B cell (primary cell): ENCODE measurements at places on chromosomes 7 and 10.

DNA sequence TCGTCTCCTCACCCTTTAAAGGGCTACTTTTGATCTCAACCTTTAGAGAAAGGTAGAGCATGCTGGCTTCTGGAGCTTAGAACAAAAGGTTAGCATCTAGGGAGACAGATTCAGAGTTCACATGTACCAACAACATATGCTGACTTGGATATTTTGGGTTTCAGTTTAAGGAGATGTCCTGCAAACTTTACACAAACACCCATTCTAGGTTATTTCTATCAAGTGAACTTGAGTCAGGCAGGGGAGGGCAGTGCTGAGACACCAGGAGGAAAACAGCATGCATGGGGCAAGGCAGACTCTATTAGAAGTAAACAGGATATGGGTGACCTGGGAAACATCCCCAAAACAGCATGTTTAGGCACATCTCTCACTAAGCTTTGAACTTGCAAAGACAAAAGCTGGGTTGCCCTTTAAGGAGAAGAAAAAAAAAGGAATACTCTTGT is 43.8 kb downstream of the ARL4A start:
- H3K36me3 ChIP-seq, result no peaks in the 10 kb centered on the region
- peaks cover 7% of the 10 kb centered on the region for H3K4me1 ChIP-seq
- no peak overlapping the region for H3K4me3 ChIP-seq
- no peaks in the 10 kb centered on the region for H3K27me3 ChIP-seq
- DNase-seq, result no peak

DNA sequence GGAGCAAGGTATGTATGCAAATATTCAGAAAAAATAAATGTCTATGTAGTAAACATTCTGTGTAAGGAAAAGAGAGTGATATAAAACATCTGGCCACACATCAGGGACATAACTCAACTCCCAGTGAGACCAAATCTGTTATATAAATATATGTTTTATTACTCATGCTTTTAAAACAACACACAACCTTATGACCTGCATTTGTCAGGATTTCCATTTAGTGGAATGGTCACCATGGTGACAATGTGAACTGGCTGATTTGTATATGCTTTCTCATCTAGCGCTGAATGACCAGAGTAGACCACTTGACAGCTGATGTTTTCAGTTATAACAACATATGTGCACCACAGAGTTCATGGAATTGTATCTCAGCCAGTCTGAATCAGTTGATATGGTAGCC is 551.7 kb downstream of the HTR7 start:
- no peaks in the 10 kb centered on the region for H3K4me1 ChIP-seq
- H3K27me3 ChIP-seq, result no peaks in the 10 kb centered on the region
- H3K27ac ChIP-seq, result no peak overlapping the region

GRCh38 chr7:36878288-36878687 is 154.0 kb upstream of the AOAH start:
- DNase-seq, result no peak
- no peaks in the 10 kb centered on the region for H3K27me3 ChIP-seq
- no peak overlapping the region for H3K4me3 ChIP-seq
- H3K27ac ChIP-seq, result no peak overlapping the region

DNA sequence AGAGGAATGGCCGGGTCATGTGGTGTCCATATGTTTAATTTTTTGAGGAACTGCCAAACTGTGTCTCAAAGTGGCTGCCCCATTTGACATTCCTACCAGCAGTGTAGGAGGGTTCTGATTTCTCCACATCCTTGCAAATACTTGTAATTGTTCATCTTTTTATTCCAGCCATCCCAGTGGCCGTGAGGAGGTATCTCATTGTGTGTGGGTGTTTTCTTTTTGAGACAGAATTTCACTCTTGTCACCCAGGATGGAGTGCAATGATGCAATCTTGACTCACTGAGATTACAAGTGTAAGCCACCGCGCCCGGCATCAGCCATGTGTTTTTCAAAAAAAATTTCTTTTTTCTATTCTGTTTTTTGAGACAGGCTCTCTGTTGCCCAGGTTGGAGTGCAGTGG is 38.7 kb upstream of the DLG5 start:
- H3K27me3 ChIP-seq, result no peaks in the 10 kb centered on the region
- H3K4me1 ChIP-seq, result no peaks in the 10 kb centered on the region
- H3K36me3 ChIP-seq, result no peaks in the 10 kb centered on the region
- no peak overlapping the region for H3K27ac ChIP-seq
- no peak for DNase-seq

GRCh38 chr10:68586606-68587305 is 26.6 kb downstream of the TET1 start:
- H3K36me3 ChIP-seq, result no peaks in the 10 kb centered on the region
- H3K4me1 ChIP-seq, result no peaks in the 10 kb centered on the region
- H3K27me3 ChIP-seq, result no peaks in the 10 kb centered on the region
- H3K27ac ChIP-seq, result no peak overlapping the region

- H3K36me3 ChIP-seq, result no peaks in the 10 kb centered on the region
- DNase-seq, result no peak
- H3K27ac ChIP-seq, result no peak overlapping the region
- H3K4me1 ChIP-seq, result no peaks in the 10 kb centered on the region
Measured at GRCh38 chr10:114758331-114758730, 63.2 kb upstream of the FHIP2A start.

GRCh38 chr10:78028438-78029268 is 662 bp downstream of the POLR3A start:
- peaks cover 8% of the 10 kb centered on the region for H3K36me3 ChIP-seq
- DNase-seq, result no peak
- H3K27ac ChIP-seq, result peak overlapping the region; percentile 43
- H3K4me1 ChIP-seq, result peaks cover 16% of the 10 kb centered on the region
- H3K27me3 ChIP-seq, result no peaks in the 10 kb centered on the region

DNA sequence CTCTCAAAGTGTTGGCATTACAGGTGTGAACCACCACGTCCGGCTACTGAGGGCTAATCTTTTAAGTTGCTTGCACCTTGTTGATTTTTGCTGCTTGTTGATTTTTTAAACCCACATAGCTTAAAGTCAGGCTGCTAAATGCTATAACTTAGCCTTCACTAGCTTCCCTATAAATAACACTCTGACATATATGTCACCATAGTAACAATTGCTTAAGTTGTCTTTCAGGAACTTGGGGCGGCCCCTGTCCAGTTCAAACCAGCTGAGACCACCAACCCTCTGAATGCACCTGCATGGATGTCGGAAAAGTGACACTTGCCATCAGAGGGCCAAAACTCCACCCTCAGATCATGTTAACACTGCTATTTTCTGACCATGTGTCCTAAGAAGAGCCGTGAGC is 47.3 kb downstream of the ST8SIA6 start:
- H3K4me3 ChIP-seq, result no peak overlapping the region
- no peak for DNase-seq
- H3K27me3 ChIP-seq, result no peaks in the 10 kb centered on the region
- H3K27ac ChIP-seq, result no peak overlapping the region
- no peaks in the 10 kb centered on the region for H3K36me3 ChIP-seq

DNA sequence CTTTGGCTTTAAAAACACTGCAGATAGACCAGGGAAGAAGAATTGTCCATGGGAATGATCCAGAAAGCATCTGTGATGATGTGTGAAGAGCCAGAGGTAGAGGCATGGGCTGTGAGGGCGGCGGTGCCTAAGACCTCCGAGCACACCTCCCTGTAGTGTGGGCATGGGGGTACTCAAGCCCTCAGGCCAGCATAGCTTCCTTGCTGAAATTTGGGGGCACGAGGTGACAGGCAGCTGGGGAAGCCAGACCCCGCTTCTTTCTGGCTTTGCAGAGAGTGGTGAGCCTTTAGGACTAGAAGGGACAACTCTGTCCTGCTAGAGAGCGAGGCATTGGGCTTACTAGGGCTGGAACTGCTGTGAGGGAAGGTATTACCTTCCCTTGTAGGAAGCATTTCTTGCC is 187.7 kb upstream of the SH2B2 start:
- no peak for DNase-seq
- no peak overlapping the region for H3K4me3 ChIP-seq
- no peak overlapping the region for H3K27ac ChIP-seq
- no peaks in the 10 kb centered on the region for H3K4me1 ChIP-seq

DNA sequence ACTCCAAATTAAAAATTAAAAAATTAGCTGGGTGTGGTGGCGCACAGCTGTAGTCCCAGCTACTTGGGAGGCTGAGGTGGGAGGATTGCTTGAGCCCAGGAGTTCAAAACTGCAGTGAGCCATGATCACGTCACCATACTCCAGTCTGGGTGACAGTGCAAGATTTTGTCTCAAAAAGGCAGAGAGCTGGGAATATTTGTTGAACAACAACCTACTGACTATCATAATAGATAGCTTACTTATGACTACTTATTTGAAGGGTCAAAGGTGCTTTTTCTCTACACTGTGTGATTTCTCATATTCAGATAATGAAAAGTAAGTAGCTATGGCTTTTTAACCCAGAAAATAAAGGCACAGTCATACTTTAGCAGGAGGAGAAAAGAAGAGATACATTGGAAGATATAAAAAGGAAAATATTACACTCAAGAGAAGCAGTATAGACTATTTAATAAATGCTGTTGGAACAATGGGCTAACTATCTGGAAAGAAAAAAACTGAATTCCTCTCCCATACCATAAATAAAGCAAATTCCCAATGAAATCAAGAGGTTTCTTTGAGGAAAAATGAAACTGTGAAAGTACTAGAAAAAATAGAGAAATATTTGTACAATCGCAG is 6.7 kb downstream of the GSDME start:
- no peaks in the 10 kb centered on the region for H3K36me3 ChIP-seq
- DNase-seq, result no peak
- H3K4me3 ChIP-seq, result no peak overlapping the region
- H3K27me3 ChIP-seq, result peaks cover 2% of the 10 kb centered on the region
- H3K4me1 ChIP-seq, result no peaks in the 10 kb centered on the region

- DNase-seq, result no peak
- no peak overlapping the region for H3K4me3 ChIP-seq
- no peaks in the 10 kb centered on the region for H3K36me3 ChIP-seq
- H3K4me1 ChIP-seq, result no peaks in the 10 kb centered on the region
- H3K27ac ChIP-seq, result no peak overlapping the region
Measured at GRCh38 chr7:48114115-48114514, 25.1 kb downstream of the UPP1 start.

DNA sequence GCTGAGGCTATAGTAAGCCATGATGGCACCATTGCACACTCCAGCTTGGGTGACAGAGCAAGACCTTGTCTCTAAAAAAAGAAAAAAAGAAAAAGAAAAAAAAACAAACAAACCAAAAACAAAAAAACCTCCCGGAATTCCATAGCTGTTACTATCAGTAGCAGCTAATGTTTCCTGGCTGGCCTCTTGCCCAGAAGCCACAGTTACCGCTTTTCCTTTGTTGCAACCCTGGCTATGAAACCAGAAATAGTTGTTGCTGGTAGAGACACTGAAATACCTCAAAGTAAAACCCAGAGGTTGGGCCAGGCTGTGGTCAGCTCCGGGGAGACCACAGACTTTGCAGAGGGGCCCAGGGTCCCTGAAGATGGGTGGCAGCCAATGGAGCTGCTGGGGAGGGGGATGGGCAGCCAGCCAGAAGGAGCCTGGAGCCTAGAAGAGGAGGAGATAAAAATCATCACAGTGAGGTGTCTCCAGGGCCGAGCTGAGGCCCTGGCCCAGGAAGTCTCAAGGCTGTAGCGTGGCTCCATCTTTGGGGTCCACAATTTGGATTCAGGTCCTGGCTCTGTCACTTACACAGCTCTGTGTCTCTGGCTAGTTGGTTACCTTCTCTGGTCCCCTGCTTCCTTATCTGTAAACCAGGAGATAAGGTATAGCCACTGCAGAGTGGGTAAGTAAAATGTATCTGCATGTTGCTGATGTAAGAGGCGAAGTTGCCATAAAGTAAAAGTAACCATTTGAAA is 3.4 kb upstream of the CHST12 start:
- no peaks in the 10 kb centered on the region for H3K36me3 ChIP-seq
- no peak for DNase-seq
- peaks cover 28% of the 10 kb centered on the region for H3K4me1 ChIP-seq
- H3K27me3 ChIP-seq, result no peaks in the 10 kb centered on the region
- peak overlapping the region; percentile 12 for H3K27ac ChIP-seq

GRCh38 chr10:117718986-117719920 is 176.7 kb downstream of the EMX2 start:
- H3K4me1 ChIP-seq, result no peaks in the 10 kb centered on the region
- no peak for DNase-seq
- no peaks in the 10 kb centered on the region for H3K36me3 ChIP-seq
- H3K27ac ChIP-seq, result no peak overlapping the region
- no peaks in the 10 kb centered on the region for H3K27me3 ChIP-seq
- H3K4me3 ChIP-seq, result no peak overlapping the region

DNA sequence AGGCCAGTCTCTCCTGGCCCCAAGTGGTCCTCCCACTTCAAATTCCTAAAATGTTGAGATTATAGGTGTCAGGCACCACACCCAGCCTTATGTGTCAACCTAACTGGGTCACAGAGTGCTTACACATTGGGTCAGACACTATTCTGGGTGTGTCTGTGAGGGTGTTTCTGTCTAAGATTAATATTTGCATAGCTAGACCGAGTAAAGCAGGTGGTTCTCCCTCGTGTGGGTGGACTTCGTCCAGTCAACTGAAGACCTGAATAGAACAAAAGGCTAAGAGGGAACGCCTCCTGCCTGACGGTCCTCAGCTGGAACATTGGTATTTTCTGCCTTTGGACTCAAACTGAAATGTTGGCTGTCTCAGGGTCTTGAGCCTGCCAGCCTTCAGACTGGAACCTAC is 11.5 kb downstream of the PPIF start:
- H3K4me1 ChIP-seq, result peaks cover 44% of the 10 kb centered on the region
- DNase-seq, result no peak
- H3K36me3 ChIP-seq, result no peaks in the 10 kb centered on the region
- H3K4me3 ChIP-seq, result no peak overlapping the region

DNA sequence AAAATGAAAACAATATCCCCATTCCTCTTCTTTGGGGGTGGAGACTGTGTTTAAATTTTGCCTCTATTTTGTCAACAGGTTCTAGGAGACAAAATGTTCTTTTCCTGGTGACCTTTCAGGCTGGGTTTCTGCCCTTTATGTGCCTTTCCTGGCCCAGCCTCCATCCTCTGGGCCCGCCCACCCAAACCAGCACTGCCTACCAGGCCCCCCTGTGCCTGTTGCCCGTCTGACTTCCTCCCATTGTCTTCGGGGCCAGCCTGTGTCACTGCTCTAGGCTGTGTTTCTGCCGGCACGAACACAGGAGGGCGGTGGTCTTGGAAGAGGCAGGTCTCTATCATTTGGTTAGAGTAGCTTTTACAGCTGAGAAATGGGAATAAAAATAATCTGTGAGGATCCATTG is 13.9 kb downstream of the TSPAN14 start:
- no peaks in the 10 kb centered on the region for H3K36me3 ChIP-seq
- H3K4me1 ChIP-seq, result peaks cover 75% of the 10 kb centered on the region
- no peak for DNase-seq

DNA sequence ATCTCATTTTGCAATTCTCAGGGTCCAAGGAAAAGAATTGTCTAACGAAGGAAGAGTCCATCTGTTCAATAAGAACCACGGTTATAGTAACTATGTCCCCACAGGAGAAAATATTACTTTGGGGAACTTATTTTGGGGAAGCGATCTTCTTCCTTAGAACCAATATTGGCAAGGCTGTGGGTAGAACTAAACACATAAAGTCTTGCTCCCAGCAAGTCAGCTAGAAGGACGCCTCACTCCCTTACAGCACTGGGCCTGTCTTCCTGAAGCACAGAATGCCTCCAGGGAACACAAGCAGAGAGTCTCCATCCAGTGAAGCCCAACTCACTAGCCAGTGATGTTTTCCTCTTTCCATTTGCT is 30.2 kb downstream of the C10orf71 start:
- H3K4me3 ChIP-seq, result no peak overlapping the region
- H3K4me1 ChIP-seq, result no peaks in the 10 kb centered on the region
- no peaks in the 10 kb centered on the region for H3K27me3 ChIP-seq
- no peak overlapping the region for H3K27ac ChIP-seq
- no peaks in the 10 kb centered on the region for H3K36me3 ChIP-seq

GRCh38 chr10:56082169-56082568 is 278.9 kb downstream of the ZWINT start:
- H3K36me3 ChIP-seq, result no peaks in the 10 kb centered on the region
- no peak overlapping the region for H3K4me3 ChIP-seq
- H3K4me1 ChIP-seq, result no peaks in the 10 kb centered on the region
- DNase-seq, result no peak
- no peaks in the 10 kb centered on the region for H3K27me3 ChIP-seq
